ENCODE measurements at places on chromosomes 4 and X.

- no peak for DNase-seq
Observed at GRCh38 chr4:71992571-71993312, 39.1 kb upstream of the NPFFR2 start.

DNA sequence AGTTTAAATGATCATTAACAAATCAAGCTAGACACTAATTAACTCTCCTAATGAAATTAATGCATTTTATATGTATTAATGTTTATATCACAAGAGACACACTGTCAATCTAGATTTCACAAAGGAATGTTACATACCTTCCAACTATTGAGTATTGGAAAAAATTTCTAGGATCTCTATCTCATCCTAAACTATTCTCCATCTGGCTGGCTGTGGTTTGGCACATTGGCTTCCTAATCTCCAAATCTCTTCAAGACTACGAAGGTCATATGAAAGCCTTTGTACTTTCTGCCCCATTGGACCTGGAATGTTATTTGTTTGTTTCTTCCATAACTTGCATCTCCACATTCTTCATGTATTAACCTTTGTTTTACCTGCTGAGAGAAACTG lies 1160.0 kb downstream of the ADGRL3 start:
- DNase-seq = no peak

DNA sequence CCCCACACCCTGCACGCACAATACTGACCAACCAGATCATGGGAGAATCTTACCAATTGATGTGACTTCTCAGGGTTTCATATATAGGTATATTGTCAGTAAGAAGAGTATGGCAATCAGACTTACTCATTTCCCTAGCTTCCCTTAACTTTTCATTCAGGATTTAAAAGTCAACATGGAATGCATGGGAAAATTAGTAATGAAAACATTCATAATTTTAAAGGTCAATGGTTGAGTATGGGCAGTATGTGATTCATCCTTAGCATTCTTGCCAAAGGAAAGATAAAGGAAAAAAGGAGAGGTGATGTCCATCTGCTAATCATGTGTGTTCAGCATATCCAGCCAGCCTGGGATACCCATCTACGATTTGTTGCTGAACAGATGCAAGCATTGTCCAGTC lies 4.0 kb downstream of the DIPK2B start:
- no peak for DNase-seq

- DNase-seq = no peak
Observed at GRCh38 chrX:20952180-20952579, 422.0 kb upstream of the CNKSR2 start.

DNA sequence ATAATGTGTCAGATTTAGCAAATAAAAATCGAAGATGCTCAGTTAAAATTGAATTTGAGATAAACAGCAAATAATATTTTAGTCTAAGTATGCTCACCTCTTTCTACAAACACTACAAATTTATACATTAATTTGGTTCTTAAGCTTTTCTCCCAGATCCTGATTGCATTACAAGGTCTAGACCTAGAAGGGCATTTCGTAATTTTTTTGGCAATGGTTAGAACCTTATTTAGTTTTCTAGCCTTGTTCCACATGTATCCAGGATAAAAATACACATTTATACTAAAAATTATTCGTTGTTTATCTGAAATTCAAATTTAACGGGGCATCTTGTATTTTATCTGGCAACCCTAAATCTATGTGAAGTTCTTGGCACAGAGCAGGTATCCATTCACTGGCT lies 2.5 kb upstream of the CDKL5 start:
- DNase-seq = no peak

GRCh38 chr4:105061136-105061696 lies 85.5 kb upstream of the TET2 start:
- DNase-seq = peak; percentile 25
